ENCODE measurements at places on chromosomes 6 and 20. TPM values are rescaled to one million over a fixed set of nuclear protein-coding genes. Genes with fewer than 3 reads are reported as not detected.

DNA sequence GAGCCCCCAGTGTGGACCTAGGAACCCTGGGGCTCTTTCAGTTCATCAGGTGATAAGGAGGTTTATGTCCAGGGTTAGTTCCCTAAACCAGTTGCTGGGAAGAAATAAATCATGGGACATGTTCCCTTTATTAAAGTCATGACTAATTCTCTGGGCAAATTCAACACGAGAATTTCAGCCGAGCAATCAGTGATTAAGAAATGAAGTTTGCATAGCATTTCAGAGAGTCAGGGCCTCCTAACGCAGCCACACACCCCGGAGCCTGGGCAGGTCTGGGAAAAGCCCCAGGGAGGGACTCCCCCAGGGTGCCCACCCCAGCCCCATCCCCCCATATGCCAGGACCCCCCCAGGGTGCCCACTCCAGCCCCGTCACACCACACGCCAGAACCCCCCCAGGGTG is 20.1 kb downstream of the SLCO4A1 start:
- no peak for DNase-seq

- no peak for DNase-seq
These were observed 242.4 kb downstream of the OGFRL1 start for GRCh38 chr6:71531006-71531405.

GRCh38 chr20:54113566-54113965 is 43.2 kb upstream of the BCAS1 start:
- no peak for DNase-seq

DNA sequence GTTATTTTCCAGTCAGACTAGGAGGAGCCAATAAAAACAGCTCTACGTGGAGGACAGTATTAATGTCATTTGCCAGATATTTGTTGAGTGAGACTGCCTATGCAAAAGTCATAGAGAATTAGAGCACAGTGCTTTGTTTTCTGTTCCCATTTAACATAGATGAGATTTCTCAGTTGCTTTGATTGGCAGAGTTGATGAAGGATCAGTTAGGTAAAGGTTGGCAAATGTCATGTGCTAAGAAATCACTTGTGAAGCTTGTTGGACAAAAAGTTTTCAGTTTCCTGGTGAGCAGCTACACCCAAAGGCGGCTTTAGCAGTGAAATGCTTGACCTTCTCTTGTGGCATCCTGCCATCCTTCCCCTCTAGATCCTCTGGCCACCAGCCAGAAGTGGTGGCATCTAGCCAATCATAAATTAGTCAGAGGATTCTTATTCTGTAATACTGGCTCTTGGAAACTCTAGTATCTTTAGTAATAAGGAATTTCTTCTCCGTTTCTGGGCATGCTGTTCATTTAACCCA is 37.0 kb downstream of the BCKDHB start:
- DNase-seq: no peak

DNA sequence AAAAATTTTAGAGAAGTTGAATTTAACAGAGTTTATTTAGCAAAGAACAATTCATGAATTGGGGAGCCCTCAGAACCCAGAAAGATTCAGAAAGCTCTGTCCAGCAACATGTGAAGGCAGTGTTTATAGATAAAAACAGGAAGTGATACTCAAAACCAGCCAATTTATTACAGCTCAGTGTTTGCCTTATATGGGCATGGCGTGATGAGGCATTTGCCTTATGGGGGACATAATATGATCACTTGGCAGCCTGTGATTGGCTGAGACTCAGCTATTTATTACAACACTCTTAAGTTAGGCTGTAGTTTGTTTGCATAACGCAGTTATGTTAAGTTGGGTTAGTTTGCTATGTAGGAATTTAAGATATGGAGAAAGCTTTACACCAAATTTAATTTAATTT is 11.5 kb downstream of the HLA-DPA1 start:
- no peak for DNase-seq

- DNase-seq: no peak
These were observed 19.7 kb downstream of the SLC17A4 start for GRCh38 chr6:25774120-25774715.

GRCh38 chr20:40176098-40176841 is 512.8 kb downstream of the MAFB start:
- no peak for DNase-seq

- DNase-seq: no peak
These were observed 169.2 kb upstream of the MANEA start for GRCh38 chr6:95408111-95408510.

- DNase-seq: no peak
These were observed 17.3 kb downstream of the PHACTR1 start for GRCh38 chr6:12733876-12734275.

DNA sequence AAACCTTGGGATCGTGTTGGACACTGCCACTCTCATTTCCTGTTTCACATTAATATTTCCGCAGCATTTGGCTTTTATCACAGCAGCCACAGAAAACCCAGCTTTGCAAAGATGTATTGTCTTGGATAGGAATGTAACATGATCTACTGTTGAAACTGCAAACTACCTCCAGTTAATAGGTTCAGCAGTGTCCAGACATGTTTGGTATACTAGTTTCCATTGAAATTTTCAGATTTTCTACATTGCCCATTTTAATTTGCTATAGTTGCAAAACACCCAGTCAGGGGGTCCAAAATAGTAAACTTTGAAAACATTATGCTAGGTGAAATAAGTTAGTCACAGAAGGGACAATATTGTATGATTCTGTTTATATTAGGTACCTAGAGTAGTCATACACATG is 3.3 kb downstream of the ANKRD6 start:
- no peak for DNase-seq

- peak; percentile 86 for DNase-seq
These were observed 48.1 kb downstream of the NOL4L start for GRCh38 chr20:32536851-32537656.

DNA sequence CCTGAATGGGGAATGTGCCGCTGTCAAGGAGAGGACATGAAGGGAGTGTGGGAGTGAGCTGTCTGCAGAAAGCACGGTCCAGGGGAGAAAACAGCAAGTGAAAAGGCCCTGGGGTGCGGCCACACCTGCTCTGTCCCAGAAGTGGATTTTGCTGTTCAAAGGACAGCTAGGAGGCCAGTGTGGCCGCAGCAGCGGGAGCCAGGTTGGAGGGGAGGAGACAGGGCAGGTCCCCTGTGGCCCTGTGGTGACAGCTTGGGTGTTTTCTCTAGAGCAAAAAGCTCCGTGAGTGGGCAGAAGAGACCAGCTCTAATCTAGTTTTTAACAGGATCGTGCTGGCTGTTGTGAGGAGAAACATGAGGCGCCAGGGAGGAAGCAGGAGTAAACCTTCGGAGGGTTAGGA is 4.5 kb upstream of the SLC52A3 start:
- no peak for DNase-seq

GRCh38 chr6:154615483-154616025 is 105.1 kb upstream of the CNKSR3 start:
- DNase-seq: peak; percentile 93

DNA sequence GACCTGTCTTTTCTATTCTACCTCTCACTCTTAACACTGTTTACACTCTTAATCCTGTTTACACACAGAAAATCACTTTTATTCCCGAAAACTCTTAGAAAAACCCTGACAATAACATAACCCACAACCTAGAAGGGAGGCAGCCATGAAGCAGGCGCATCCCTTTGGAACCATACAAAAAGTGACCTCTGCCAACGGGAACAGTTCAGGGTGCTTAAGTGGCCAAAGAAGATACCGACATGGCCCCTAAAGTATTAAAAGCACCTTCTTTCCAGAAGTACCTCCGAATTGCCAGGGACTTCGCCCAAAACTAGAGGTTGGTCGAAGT is 490 bp downstream of the MMUT start:
- DNase-seq: no peak

DNA sequence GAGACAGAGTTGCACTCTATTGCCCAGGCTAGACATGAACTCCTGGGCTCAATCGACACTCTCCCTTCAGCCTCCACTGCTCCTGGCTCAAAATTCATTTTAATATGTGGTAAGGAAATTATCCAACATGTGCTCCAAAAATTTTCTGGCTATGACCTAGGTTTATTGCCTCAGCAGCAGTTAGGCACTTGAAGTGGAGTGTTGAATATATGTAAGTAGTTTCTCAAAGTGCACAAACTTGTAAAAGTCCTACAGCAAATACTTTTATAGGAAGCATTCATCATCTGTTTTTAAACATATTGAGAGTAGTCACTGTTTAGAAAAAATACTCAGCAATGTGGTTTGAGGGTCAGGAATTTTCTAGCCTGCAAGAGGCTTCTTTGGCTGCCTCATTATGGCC is 13.2 kb downstream of the FILIP1 start:
- no peak for DNase-seq

DNA sequence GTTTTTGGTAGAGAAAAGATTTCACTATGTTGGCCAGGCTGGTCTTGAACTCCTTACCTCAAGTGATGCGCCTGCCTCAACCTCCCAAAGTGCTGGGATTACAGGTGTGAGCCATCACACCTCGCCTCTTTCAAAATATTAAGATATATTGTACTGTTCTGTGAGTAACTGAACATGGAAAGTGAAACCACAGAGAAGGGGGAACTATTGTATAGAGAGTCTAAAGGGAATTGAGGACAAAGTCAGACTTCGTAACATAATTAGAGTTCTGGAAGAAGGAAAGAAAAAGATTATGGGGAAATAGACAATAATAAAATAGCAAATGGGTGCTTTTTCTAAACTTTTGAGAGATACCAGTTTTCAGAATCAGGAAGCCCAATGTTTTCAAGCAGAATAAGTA is 17.4 kb upstream of the AKAP7 start:
- no peak for DNase-seq

DNA sequence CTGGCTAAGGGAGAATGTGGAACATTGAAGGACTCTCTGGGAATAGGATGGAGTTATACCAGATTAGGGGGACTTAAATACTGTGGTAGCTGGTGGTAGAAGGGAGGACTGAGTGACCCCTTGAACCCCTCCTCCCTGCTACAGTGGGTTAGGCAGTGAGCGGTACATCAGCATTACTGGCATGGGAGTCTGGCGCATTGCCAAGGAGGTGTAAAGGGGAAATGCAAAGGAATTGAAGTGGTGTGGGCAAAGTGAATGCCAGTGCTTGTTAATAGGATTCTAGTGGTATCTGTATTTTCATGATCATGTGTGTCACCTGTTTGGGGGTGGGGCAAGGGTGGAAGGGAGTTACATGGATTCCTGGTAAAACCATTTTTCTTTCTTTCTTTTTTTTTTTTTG is 60.1 kb downstream of the GFRA4 start:
- DNase-seq: no peak

- DNase-seq: no peak
These were observed 7.0 kb downstream of the HIVEP2 start for GRCh38 chr6:142937986-142938385.

DNA sequence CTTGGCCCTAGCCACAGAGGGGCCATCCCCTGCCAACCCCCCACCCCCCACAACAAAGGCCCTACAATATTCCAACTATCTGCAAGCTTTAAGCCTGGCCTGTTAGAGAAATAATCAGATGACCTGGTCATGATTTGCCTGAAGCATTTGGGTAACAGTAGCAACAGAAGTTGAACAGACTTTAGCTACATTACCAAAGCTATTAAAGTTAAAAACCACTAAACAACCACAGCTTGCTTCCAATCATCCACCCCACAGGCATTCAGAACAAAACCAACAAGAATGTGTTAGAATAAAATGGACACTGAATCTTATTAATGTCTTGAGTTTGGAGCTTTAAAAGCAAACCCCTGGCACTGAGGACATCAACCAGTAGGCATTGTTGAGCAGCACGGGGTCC is 250.9 kb downstream of the LRFN2 start:
- DNase-seq: no peak

DNA sequence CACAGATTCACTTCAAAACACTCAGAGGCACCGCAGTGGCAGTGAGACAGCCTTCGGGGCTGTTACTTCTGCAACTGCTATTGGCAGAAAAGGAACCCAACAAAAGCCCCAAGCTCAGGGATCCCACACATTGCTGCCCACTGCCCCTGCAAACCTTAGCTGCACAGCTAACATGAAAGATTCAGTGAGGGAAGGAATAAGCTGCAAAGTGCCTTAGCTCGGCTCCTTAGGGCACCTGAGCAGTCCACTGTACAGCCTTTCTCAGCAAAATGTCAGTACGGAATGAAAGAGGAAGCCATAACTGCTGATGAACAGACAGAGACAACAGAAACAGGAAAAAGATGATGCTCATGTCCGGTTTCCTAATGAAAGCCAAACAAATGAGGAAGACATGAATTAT is 179.7 kb upstream of the SHLD1 start:
- no peak for DNase-seq

GRCh38 chr6:144284478-144284782 is 705 bp upstream of the UTRN start:
- DNase-seq: no peak

DNA sequence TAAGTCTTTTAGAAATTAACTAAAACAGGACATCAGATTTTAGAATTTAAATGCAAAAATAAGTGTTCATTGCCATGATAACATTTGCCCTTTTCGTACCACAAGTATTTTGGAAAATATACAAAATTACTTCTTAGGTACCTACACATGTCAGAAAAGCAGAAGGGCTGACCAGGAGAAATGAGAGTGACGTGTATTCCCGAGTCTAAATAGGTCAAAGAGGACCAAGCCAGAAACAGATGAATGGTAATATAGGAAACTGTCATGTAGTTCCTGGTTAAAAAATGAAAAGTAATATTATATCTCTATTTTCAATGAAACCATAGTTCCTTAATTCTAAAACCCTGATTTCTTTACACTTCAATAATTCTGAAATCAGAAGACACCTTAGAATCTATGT is 126.2 kb downstream of the IPCEF1 start:
- no peak for DNase-seq

Gene LGSN
- 0.19 TPM for total RNA-seq

Gene SMOC2
- 13.1 TPM for total RNA-seq

Gene DNMT3B
- 2.9 TPM for total RNA-seq

Gene BPIFB1
- total RNA-seq: not detected

Gene PPP1R18
- 51.9 TPM for total RNA-seq

Gene PACRG
- total RNA-seq: 7.4 TPM

Gene BYSL
- 14.3 TPM for total RNA-seq

Gene BPIFA1
- not detected for total RNA-seq

Gene PDYN
- not detected for total RNA-seq

Gene EPB41L1
- 230 TPM for total RNA-seq

Gene TRIM15
- total RNA-seq: 2.2 TPM

Gene CLPSL2
- not detected for total RNA-seq

Gene GJA10
- not detected for total RNA-seq

Gene CYP24A1
- total RNA-seq: 39.0 TPM

Gene TSPO2
- total RNA-seq: 0.44 TPM

Gene WFDC5
- 1.0 TPM for total RNA-seq

Gene DOK5
- 5.4 TPM for total RNA-seq

Gene PGC
- total RNA-seq: not detected
